ENCODE measurements at places on chromosomes 2 and 18. TPM values are rescaled to one million over a fixed set of nuclear protein-coding genes. Genes with fewer than 3 reads are reported as not detected.

Gene PPP1R1C
- total RNA-seq: 0.89 TPM

Gene GKN2
- total RNA-seq: not detected

Gene TDRD15
- total RNA-seq: not detected

Gene UPP2
- total RNA-seq: not detected

Gene FIGN
- total RNA-seq: 6.5 TPM

Gene SH3BP4
- 45.8 TPM for total RNA-seq

Gene FBXO48
- 0.52 TPM for total RNA-seq

Gene ADNP2
- 45.5 TPM for total RNA-seq

Gene ELOA2
- total RNA-seq: not detected

Gene TLX2
- not detected for total RNA-seq

Gene CAVIN2
- not detected for total RNA-seq

Gene DLX2
- total RNA-seq: not detected

Gene LGALSL
- 12.1 TPM for total RNA-seq

All from H7 (cell line).